ENCODE measurements at places on chromosomes 6 and 20.

- no peak for DNase-seq
These were observed 22.3 kb upstream of the BMP7 start for GRCh38 chr20:57288651-57289277.

DNA sequence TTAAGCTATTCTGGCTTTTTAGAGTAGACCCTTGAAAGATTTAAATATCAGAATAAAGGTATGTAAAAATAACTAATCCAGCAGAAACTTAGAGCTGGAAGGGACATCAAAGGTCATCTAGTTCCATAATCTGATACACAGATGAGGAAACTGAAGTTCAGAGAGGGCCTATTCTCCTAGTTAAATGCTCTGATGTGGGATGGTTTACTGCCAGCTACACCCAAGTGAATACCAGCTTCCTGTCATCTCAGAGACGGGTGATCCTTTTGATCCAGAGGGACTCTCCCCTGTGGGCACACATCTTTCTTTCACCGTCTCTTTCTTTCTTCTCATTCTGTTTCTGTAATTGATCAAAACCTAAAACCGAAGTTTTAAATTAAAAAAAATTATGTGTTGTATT, 94.1 kb downstream of the MAN1A1 start:
- DNase-seq, result no peak

DNA sequence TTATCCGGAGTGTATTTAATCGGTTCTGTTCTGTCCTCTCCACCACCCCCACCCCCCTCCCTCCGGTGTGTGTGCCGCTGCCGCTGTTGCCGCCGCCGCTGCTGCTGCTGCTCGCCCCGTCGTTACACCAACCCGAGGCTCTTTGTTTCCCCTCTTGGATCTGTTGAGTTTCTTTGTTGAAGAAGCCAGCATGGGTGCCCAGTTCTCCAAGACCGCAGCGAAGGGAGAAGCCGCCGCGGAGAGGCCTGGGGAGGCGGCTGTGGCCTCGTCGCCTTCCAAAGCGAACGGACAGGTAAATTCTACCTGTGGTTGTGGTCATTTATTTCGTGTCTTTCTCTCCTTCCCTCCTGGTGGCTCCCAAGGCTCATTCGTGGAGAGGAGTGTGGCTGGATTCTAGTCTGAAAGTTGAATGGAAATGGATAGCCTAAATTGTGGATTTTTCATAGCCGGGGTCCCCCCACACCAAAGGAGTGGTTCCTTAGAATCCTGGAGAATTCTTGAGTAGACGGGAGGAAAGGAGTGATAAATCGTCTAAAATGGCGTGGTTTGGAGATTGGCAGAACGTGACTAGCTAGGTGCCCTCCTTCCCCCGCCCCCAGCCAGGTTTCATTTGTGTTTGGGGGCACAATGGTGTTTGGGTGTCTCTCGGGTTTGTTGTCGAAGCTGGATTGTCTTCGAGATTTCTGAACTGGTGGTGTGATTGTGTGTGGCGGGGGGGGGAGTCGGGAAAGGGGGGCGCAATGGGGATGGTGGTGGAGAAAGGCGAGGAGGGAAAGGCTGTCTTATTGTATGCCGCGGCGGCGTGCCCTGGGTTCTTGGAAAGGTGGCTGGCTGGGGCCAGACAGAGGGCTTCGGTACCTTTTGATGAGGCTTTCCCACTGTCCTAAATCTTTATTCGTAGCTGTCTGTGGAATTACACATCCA, 673 bp downstream of the MARCKS start:
- no peak for DNase-seq

DNA sequence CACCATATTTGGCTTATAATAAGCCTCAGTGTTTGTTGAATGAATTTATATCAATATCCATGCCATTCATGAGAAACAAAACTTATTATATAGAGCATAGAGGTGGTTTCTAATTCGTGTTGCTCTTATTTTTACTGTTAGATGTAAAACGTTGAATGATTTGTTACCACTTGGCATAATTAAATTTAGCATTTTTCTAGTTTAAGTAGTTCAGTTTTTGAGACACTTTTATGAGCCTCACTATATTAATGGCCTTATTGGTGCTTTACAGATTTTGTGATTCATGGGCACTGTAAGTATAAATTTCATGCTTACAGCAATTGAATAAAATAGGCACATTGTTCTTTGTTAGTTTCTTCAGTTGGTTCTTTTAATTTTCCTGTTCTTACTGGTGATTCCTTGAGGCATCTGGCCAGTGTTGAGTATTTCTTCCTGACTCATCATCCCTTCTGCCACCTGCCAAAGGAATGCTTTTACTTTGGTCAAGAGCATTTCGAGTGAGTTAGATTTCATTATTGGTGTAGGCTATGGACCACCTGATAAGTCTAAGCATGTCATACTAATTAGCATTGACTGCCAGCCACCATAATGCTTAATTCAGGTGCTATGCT, 34.8 kb downstream of the CDKAL1 start:
- peak; percentile 80 for DNase-seq

- peak; percentile 86 for DNase-seq
These were observed 27.9 kb downstream of the PLEKHG1 start for GRCh38 chr6:150627585-150628025.

- DNase-seq, result no peak
These were observed 28.3 kb downstream of the RSPO4 start for GRCh38 chr20:973785-974194.

GRCh38 chr6:15453622-15454021, 207.8 kb downstream of the JARID2 start:
- DNase-seq, result no peak

DNA sequence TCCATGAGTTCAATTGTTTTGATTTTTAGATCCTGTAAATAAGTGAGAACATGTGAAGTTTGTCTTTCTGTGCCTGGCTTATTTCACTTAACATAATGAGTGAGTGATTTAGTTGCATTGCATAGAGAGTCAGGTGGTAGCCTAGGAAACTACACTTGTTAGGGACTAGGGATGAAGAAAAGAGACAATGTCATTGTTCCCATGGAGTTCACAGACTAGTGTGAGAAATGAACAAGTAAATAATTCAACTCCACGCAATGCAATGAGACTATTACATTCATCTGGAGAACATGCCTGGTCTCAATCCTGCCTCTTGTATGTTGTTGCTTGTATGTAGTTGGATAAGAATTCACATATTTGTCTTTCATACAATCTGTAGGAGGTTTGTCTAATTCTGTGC, 76.3 kb upstream of the B3GAT2 start:
- DNase-seq, result no peak

GRCh38 chr6:104617591-104617990, 242.1 kb downstream of the HACE1 start:
- no peak for DNase-seq

- no peak for DNase-seq
These were observed 17.1 kb downstream of the HIVEP2 start for GRCh38 chr6:142927904-142928303.
